GM06990 (cell line): ENCODE measurements at places on chromosomes 16 and 17.
A peak's percentile ranks its signal among the peaks of the same experiment; 100 is the strongest.

GRCh38 chr16:55010492-55011160, 80.0 kb downstream of the IRX5 start:
- no peak for DNase-seq

- DNase-seq = no peak
Measured at GRCh38 chr17:38659415-38659814, 15.3 kb downstream of the EPOP start.

- DNase-seq = no peak
Measured at GRCh38 chr17:1071103-1071825, 74.3 kb downstream of the TIMM22 start.

GRCh38 chr17:70295329-70295728, 126.0 kb downstream of the KCNJ2 start:
- no peak for DNase-seq

DNA sequence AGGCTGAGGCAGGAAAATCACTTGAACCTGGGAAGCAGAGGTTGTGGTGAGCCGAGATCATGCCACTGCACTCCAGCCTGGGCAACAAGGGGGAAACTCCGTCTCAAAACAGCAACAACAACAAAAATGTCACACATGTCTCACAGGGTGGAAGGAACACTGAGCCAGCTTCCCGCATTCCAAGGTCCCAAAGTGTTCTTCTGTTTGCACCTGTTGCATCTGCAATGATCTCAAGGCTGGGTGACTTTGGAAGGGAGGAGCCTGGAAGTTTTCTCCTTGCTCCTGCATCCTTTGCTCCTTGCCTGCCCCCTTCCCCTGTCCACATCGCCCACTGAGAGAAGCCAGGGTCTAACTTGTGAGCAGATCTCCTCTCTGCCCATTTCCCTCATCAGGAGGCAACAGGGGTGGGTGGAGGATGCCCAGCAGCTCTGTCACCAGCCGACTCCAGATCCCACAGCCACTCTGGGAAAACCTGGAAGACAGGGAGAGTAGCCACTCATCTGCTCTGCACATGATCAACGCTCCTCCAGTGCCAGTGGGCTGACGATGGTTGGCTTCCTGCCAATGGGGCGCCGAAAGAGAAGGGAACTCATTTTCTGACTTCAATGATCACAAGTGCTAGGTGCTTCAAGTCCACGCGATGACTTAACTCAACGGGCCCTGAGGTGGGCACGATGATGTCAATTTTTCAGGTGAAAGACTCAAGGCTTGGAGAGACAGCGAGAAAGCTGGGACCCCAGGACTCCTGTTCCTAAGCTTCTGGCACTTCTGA, 12.6 kb downstream of the CHST6 start:
- DNase-seq = no peak

DNA sequence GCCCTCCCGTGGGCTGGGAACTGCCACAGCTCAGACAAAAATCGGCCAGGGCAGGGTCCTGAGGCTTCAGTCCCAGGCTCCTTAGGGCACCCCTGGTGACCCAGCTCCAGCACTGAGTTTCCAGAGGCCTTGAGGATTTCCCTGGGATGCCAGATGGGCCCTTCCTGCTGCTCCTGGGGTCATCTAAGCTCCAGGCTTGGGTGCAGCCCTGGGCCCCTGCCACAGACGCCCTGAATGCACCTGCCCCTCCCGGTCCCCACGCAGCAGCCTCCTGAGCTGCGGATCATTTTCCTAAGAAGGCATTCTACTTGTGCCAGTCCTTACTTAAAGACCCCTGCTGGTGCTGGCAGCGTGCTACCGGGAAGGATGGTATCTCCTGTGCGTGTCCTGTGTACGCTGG, 6.0 kb upstream of the RNPS1 start:
- no peak for DNase-seq

DNA sequence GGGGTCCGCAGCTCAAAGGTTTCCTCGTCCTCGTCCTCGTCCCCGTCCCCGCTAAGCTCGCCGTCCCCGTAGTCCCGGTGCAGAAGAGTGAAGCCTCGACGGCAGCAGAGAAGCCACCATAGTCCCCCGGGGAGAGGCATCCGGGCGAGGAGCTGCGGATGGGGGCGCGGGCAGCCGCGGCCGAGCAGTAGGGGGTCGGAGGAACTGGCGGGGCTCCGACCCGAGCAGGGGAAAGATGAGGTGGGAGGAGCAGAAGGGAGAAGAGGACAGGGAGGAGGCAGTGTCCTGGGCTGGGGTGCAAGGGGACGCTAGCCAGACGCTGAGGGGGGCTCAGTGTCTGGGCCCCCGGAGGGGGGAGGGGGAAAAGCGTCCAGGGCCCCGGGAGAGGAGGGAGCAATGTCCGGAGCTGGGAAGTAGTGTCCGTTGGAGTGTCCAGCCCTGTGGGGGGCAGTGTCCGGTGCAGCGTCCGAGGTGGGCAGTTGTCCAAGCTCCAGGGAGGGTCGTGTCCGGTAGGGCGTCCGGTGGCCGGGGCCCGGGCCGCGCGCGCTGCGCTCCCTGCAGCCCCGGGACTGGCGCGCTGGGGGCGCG, at the start of gene PLEKHH3:
PLEKHH3 (minus strand) TSS at position 571 of the 588 bp plus-strand sequence; CDS start at position 140, 431 bp downstream.
- DNase-seq = no peak

- peak; percentile 72 for DNase-seq
Measured at GRCh38 chr16:85612191-85612800, 826 bp upstream of the GSE1 start.

GRCh38 chr16:17238285-17239028, 232.3 kb downstream of the XYLT1 start:
- no peak for DNase-seq

DNA sequence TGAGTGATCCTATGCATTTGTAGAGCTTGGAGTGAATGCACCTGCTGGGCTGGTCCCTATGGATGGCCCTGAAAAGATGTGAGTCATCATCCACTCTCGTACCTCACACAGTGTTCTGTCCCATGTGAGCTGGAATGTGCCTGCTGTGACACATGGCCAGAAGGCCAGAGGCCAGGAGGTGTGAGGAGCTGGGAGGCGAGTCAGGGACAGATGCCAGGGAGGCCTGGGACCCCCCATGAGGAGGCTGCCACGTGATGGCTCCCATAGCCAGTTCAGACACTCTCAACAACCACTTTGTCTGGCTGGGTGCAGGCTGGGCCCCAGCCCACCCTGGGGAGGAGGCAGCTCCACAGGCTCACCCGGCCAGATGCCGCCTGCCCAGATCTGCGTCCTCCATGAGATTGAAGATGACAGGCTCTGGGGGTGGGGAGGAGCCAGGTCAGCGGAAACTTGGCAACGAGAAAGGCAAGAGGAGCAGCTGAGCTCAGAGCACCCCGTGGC, 168.8 kb downstream of the C16orf78 start:
- no peak for DNase-seq

DNA sequence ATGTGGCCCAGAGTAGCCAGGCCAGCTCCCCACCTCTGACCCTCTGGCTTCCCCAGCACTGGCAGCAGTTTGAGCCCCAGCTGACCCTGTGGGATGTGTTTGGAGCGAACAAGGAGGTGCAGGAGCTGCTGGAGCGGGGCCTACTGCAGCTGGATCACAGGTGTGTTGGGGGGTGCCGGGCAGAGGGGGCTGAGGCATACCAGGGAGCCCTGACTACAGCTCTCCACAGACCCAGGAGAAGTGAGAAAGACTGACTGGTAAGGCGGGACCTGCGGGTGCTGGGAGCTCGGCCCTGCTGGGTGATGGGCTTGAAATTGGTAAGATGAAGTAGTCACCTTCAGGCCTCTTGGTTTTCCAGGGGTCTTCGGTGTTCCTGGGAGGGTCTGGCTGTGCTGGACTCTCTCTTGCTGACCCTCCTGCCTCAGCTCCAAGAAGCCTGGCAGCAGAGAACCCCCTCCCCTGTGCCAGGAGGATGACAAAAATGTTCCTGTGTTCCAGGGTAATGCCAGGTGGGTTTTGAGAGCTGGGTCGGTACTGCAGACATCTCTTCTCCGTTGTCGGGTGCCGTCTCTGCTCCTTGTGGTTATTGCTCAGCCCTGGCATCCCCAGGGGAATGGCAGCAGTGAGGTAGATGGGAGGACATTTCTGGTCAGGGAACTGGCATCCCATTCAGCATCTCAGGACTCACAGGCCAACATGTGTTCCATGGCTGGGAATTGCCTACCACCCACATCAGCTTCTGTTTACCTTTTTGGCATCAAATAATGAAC, 5.9 kb downstream of the RSAD1 start:
- no peak for DNase-seq

DNA sequence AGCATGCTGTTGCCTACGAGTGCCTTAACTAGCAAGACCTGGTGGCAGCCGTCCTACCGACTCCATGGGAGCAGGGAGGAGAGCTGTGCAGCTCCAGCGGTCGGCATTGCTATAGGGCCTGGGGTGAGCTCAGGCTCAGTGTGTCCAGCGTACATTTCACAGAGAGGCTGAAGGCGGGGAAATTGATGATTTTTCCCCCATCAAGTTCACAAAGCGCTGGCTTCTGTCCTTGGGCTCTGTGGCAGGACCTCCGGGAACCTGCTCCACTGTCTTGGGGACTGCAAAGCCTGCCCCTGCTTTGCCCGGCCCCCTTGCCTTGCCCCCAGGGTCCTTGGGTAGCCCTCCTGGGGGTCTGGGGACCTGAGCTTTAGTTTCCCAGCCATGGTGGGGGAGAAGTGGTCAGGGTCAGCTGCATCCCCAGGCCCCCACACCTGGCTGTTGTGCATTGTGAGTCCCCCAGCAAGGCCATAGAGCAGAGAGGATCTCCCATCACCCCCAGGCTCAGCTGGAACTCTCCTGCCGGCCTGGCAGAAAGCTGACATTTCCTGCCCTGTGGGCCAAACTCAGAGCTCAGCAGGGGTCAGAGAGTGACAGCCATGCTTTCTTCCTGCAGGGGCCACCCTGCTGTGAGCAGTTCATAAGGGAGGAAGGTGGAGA, 3.9 kb upstream of the KCNJ18 start:
- no peak for DNase-seq

DNA sequence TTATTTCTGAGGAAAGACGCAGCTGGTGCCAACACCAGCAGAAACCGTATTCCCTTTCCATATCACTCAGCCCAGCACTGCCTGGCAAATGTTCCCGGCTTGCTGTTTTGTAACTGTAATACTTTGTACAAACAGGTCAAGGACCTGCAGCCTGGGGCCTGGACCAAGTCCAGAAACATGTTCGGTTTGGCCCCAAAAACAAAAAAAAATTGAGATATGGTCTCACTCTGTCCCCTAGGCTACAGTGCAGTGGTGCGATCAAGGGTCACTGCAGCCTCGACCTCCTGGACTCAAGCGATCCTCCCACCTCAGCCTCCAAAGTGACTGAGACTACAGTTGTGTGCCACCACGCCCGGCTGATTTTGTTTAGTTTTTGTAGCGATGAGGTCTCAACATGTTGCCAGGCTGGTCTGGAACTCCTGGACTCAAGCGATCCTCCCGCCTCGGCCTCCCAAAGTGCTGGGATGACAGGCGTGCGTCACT, 1.2 kb downstream of the HAGH start:
- no peak for DNase-seq

GRCh38 chr16:20628213-20628612, 52.0 kb upstream of the ACSM2B start:
- no peak for DNase-seq

- DNase-seq = no peak
Measured at GRCh38 chr17:1096215-1096614, 83.6 kb downstream of the ABR start.

- DNase-seq = no peak
Measured at GRCh38 chr17:77209330-77209748, 68.6 kb downstream of the SEC14L1 start.

GRCh38 chr16:66510711-66511601, 39.0 kb downstream of the TK2 start:
- DNase-seq = no peak
